ENCODE measurements at places on chromosomes 4 and X. TPM values are rescaled to one million over a fixed set of nuclear protein-coding genes. Genes with fewer than 3 reads are reported as not detected.

Gene SLC35A2
- total RNA-seq = 22.4 TPM

Gene PPBP
- 26.9 TPM for total RNA-seq

Gene CYLC1
- not detected for total RNA-seq

Gene MAGEC1
- total RNA-seq = not detected

Gene TBX22
- total RNA-seq = 2.8 TPM

Gene PLAC8
- total RNA-seq = 8.3 TPM

Gene MAGEA11
- not detected for total RNA-seq
